WTC11 (cell line): ENCODE measurements at places on chromosomes 4 and X. TPM values are rescaled to one million over a fixed set of nuclear protein-coding genes. Genes with fewer than 3 reads are reported as not detected.

- no peak overlapping the region for H3K4me3 ChIP-seq
- no peak for DNase-seq
- no peaks in the 10 kb centered on the region for H3K27me3 ChIP-seq
- H3K27ac ChIP-seq, result no peak overlapping the region
These were observed 284.2 kb downstream of the RCHY1 start for GRCh38 chr4:75229806-75230570.

The ZXDB gene
- 7.8 to 8.0 TPM (median 7.9 TPM) in 3 replicates for total RNA-seq

The GAGE12F gene
- total RNA-seq, result 0.82 TPM in 1 of 3 replicates, not detected in the others

The TCEAL2 gene
- 12.5 to 17.2 TPM (median 15.6 TPM) in 3 replicates for total RNA-seq

- H3K27me3 ChIP-seq, result no peaks in the 10 kb centered on the region
- no peak overlapping the region for H3K27ac ChIP-seq
- H3K4me3 ChIP-seq, result no peak overlapping the region
- no peak for DNase-seq
These were observed 172.7 kb upstream of the MED14 start for GRCh38 chrX:40908026-40908425.

- H3K4me3 ChIP-seq, result no peak overlapping the region
- H3K27ac ChIP-seq, result no peak overlapping the region
- peaks cover 17% of the 10 kb centered on the region for H3K36me3 ChIP-seq
- no peak for DNase-seq
- peaks cover 7% of the 10 kb centered on the region for H3K27me3 ChIP-seq
- H3K4me1 ChIP-seq, result peaks cover 12% of the 10 kb centered on the region
These were observed 8.2 kb downstream of the ODAPH start for GRCh38 chr4:75564023-75564422.

- H3K36me3 ChIP-seq, result no peaks in the 10 kb centered on the region
- no peak overlapping the region for H3K4me3 ChIP-seq
- no peak overlapping the region for H3K27ac ChIP-seq
- H3K27me3 ChIP-seq, result no peaks in the 10 kb centered on the region
These were observed 242.4 kb downstream of the BMPR1B start for GRCh38 chr4:95000076-95000648.

GRCh38 chrX:71958281-71958675 lies 47.6 kb downstream of the NHSL2 start:
- peaks cover 67% of the 10 kb centered on the region for H3K4me1 ChIP-seq
- peak overlapping the region; percentile 99 for H3K27ac ChIP-seq
- no peaks in the 10 kb centered on the region for H3K27me3 ChIP-seq
- DNase-seq, result no peak
- no peaks in the 10 kb centered on the region for H3K36me3 ChIP-seq

The DRD5 gene
- 0.07 TPM in 2 of 3 replicates, not detected in the other for total RNA-seq

DNA sequence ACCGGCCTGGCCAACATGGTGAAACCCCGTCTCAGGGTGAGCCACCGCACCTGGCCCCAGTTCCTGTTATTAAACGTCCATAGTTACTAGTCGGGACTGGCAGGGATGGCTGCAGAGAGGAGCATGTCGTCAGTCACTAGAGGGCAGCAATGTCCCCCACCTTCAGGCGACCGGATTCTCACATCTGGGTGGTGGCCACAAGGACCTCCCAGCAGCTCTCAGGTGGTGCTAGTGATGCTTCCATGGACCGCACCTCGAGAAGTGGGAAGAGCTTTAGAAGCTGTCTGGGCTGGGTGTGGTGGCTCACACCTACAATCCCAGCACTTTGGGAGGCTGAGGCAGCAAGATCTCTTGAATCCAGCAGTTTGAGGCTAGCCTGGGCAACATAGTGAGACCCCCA lies 13.3 kb upstream of the IL3RA start:
- DNase-seq, result peak; percentile 78
- H3K27me3 ChIP-seq, result no peaks in the 10 kb centered on the region; the same call in 1 of the 2 replicates
- no peaks in the 10 kb centered on the region for H3K36me3 ChIP-seq

DNA sequence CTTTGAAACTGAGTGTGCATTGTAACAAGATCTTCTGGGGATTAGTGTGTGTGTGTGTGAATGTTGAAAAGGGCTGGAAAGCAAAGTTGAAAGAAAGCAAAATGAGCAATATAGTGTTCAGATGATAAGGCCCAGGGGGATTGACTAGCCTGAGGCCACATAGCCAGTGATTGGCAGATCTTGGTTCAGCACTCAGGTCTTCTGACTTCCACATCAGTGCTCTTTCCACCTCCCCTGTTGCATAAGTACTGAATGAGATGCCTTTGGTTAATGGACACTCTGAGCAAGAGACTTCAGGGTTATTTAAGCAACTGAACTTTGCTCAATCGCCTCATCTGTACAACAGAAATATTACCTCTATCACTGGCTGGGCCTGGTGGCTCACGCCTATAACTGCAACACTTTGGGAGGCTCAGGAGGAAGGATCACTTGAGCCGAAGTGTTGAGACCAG lies 120.4 kb downstream of the TMEM164 start:
- H3K27me3 ChIP-seq, result no peaks in the 10 kb centered on the region
- no peak overlapping the region for H3K4me3 ChIP-seq
- no peak for DNase-seq
- no peaks in the 10 kb centered on the region for H3K36me3 ChIP-seq
- H3K27ac ChIP-seq, result no peak overlapping the region

- peaks cover 8% of the 10 kb centered on the region; the same call in 1 of the 2 replicates for H3K36me3 ChIP-seq
- H3K4me3 ChIP-seq, result no peak overlapping the region
- H3K27ac ChIP-seq, result no peak overlapping the region
- no peaks in the 10 kb centered on the region; the same call in 1 of the 2 replicates for H3K27me3 ChIP-seq
These were observed 166.0 kb downstream of the ATG4A start for GRCh38 chrX:108257556-108257955.

- no peak overlapping the region for H3K4me3 ChIP-seq
- no peaks in the 10 kb centered on the region for H3K4me1 ChIP-seq
- DNase-seq, result no peak
- peaks cover 15% of the 10 kb centered on the region for H3K36me3 ChIP-seq
- H3K27ac ChIP-seq, result no peak overlapping the region
These were observed 40.5 kb downstream of the HMGB2 start for GRCh38 chr4:173293663-173294062.

The MXRA5 gene
- total RNA-seq, result 1.8 to 2.8 TPM (median 1.8 TPM) in 3 replicates

- no peak overlapping the region for H3K27ac ChIP-seq
- no peaks in the 10 kb centered on the region for H3K27me3 ChIP-seq
- peaks cover 3% of the 10 kb centered on the region for H3K4me1 ChIP-seq
These were observed 69.8 kb downstream of the ANXA3 start for GRCh38 chr4:78621395-78621794.

DNA sequence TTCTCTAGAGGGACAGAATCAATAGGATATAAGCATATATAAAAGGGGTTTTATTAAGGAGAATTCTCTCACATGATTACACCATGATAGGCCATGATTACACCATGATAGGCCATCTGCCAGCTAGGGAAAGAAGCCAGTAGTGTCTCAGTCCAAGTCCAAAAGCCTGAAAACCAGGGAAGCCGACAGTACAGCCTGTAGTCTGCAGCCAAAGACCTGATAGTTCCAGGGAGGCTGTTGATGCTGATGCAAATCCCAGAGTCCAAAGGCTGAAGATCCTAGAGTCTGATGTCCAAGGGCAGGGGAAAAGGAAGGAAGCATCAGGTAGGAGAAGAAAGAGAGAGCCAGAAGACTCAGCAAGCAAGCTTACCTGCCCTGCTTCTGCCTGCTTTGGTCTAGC lies 411.3 kb upstream of the EMCN start:
- DNase-seq, result no peak
- no peaks in the 10 kb centered on the region for H3K36me3 ChIP-seq
- H3K27me3 ChIP-seq, result no peaks in the 10 kb centered on the region
- peaks cover 20% of the 10 kb centered on the region for H3K4me1 ChIP-seq
- H3K27ac ChIP-seq, result no peak overlapping the region

The CDKL2 gene
- total RNA-seq, result 1.4 to 1.7 TPM (median 1.7 TPM) in 3 replicates

DNA sequence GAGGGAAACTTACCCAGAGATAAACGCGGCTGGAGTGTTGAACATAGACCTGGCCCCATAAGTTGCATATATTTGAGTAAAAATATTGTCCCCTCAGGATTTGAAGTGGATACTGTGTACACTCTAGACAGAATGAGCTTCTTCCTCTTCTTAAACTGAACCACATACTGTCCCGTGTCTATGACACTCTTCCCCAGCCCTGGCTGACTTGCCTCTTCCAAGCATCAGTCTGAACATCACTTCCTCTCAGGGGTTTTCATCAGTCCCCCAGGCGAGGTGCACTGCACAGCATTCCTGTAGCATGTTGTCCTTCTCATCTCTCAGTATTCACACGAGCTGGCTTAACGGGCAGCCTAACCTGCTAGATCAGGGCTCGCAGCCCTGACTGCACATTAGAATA lies 80.5 kb upstream of the TMEM150C start:
- no peak overlapping the region for H3K4me3 ChIP-seq
- H3K4me1 ChIP-seq, result peaks cover 4% of the 10 kb centered on the region; the same call in 1 of the 2 replicates
- no peak overlapping the region; the same call in 1 of the 2 replicates for H3K27ac ChIP-seq

DNA sequence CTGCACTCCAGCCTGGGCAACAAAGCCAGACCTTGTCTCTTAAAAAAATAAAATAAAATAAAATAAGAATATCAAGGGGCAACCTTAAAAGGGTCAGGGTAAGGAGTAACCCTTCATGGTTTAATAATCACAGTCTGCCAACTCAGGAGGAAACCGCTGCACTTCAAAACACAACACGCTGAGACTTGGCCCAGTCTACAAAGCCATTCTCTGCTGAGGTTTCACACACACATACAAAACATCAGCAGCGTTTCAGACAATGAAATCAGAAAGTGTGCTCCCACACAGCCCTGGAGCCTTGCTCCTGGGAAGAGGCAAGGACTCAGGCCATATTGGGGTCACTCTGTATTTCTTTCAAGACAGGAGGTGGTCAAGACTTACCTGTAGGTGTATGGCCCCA lies 18.3 kb downstream of the SCARB2 start:
- H3K36me3 ChIP-seq, result peaks cover 45% of the 10 kb centered on the region
- peaks cover 23% of the 10 kb centered on the region for H3K4me1 ChIP-seq
- H3K27me3 ChIP-seq, result peaks cover 3% of the 10 kb centered on the region; the same call in 1 of the 2 replicates
- H3K27ac ChIP-seq, result no peak overlapping the region

The GCNA gene
- total RNA-seq, result 1.0 to 1.6 TPM (median 1.3 TPM) in 3 replicates

- no peak overlapping the region for H3K4me3 ChIP-seq
- no peak overlapping the region for H3K27ac ChIP-seq
- peaks cover 14% of the 10 kb centered on the region for H3K4me1 ChIP-seq
- no peaks in the 10 kb centered on the region for H3K27me3 ChIP-seq
- no peak for DNase-seq
These were observed 100.5 kb downstream of the AREG start for GRCh38 chr4:74545448-74545847.

GRCh38 chr4:80069837-80070731 lies 2.9 kb downstream of the ANTXR2 start:
- no peak overlapping the region for H3K27ac ChIP-seq
- DNase-seq, result no peak
- H3K36me3 ChIP-seq, result peaks cover 6% of the 10 kb centered on the region; the same call in 1 of the 2 replicates

DNA sequence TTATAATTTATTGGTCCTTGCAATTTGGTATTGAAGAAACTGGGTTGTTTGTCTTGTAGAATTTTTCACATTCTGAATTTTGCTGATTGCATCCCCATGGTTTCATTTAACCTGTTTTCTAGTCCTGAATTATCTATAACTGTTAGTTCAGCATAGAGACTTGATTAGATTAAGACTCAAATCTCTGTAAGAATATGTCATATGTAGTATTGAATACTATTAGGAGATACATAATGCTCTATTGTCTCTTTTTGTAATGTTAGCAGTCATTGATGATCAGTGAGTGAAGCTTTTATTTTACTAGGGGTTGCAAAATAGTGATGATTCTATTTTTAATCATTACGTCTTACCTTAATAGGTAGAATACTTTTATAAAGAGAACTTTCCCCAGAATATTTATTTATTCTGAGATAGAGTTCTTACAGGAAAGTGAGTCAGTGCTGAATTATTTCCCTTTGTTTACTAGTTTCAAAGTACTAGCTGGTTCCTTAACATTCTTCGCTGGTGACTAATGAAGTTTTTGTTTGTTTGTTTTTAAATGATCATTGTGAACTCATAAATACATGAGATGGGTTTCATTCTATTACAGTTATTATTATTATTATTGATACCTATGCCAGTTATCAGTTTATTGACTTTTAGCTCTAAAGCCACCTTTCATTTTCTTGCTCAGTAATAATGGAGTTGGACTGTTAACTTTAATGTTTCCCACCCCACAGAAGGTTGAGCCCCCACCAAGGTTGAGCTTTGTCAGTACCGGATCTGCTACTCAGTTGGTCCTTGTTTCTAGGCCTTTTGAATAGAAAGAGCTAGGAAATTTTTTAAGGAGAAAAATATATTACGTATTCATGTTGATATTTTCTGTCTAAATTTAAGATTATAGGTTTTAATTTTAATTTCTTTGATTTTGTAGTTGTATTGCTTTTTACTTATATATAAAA lies 102.3 kb downstream of the LARP1B start:
- no peaks in the 10 kb centered on the region for H3K36me3 ChIP-seq
- peak overlapping the region; percentile 20; the same call in 1 of the 2 replicates for H3K27ac ChIP-seq
- no peak overlapping the region for H3K4me3 ChIP-seq
- H3K27me3 ChIP-seq, result no peaks in the 10 kb centered on the region

GRCh38 chr4:26791346-26791745 lies 69.3 kb upstream of the STIM2 start:
- no peak for DNase-seq
- no peak overlapping the region for H3K4me3 ChIP-seq
- H3K4me1 ChIP-seq, result peaks cover 15% of the 10 kb centered on the region
- H3K27me3 ChIP-seq, result no peaks in the 10 kb centered on the region
- peaks cover 6% of the 10 kb centered on the region; the same call in 1 of the 2 replicates for H3K36me3 ChIP-seq
- H3K27ac ChIP-seq, result no peak overlapping the region

GRCh38 chrX:40325161-40325560 lies 227.4 kb upstream of the BCOR start:
- H3K36me3 ChIP-seq, result peaks cover 6% of the 10 kb centered on the region; the same call in 1 of the 2 replicates
- no peaks in the 10 kb centered on the region; the same call in 1 of the 2 replicates for H3K27me3 ChIP-seq
- H3K4me3 ChIP-seq, result no peak overlapping the region
- H3K4me1 ChIP-seq, result peaks cover 21% of the 10 kb centered on the region

GRCh38 chr4:18022572-18023050 lies 1.1 kb upstream of the LCORL start:
- H3K27ac ChIP-seq, result no peak overlapping the region; the same call in 1 of the 2 replicates
- peaks cover 18% of the 10 kb centered on the region for H3K4me1 ChIP-seq
- no peaks in the 10 kb centered on the region for H3K36me3 ChIP-seq

The TMEM31 gene
- total RNA-seq, result 0.24 to 0.34 TPM (median 0.27 TPM) in 3 replicates

DNA sequence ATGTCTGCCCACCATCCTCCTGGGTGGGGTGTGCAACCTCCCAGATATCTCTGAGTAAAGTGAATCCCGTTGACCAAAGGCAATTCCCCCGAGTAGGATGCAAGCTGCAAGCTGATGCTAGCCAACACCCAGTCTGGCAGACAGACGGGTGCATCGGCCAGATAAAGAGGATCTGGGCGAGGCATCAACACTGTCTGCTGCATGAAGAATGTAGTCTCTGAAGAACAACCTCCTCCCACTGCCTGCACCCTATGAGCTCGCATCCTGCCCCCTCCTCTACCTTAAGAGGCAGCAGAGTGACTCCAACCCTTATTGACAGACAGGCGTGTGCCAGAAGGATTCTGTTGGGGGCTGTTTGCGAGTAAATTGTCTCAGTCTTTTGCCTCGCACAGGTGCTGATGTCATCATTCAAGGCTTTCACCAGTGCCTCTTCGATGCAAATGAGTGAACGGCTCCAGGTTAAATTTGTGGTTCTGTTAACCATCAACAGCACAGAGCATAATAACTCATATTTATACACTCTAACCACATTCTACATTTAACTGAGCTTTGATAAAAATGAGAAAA lies 546.9 kb downstream of the BCOR start:
- no peak for DNase-seq
- no peak overlapping the region for H3K4me3 ChIP-seq
- peaks cover 7% of the 10 kb centered on the region for H3K27me3 ChIP-seq
- H3K4me1 ChIP-seq, result no peaks in the 10 kb centered on the region
- no peaks in the 10 kb centered on the region for H3K36me3 ChIP-seq
- H3K27ac ChIP-seq, result no peak overlapping the region

The PNMA6F gene
- 0.13 to 0.30 TPM (median 0.23 TPM) in 3 replicates for total RNA-seq

The LONRF3 gene
- 0.09 to 0.18 TPM in 2 of 3 replicates, not detected in the other for total RNA-seq

- peaks cover 1% of the 10 kb centered on the region; the same call in 1 of the 2 replicates for H3K4me1 ChIP-seq
- DNase-seq, result no peak
- no peak overlapping the region for H3K4me3 ChIP-seq
- H3K27me3 ChIP-seq, result no peaks in the 10 kb centered on the region
- no peaks in the 10 kb centered on the region for H3K36me3 ChIP-seq
These were observed 1148.8 kb upstream of the PCDH7 start for GRCh38 chr4:29571322-29571721.
